ENCODE measurements at places on chromosomes 4 and X.

GRCh38 chr4:63589796-63590195 lies 819.5 kb downstream of the TECRL start:
- no peak for DNase-seq

DNA sequence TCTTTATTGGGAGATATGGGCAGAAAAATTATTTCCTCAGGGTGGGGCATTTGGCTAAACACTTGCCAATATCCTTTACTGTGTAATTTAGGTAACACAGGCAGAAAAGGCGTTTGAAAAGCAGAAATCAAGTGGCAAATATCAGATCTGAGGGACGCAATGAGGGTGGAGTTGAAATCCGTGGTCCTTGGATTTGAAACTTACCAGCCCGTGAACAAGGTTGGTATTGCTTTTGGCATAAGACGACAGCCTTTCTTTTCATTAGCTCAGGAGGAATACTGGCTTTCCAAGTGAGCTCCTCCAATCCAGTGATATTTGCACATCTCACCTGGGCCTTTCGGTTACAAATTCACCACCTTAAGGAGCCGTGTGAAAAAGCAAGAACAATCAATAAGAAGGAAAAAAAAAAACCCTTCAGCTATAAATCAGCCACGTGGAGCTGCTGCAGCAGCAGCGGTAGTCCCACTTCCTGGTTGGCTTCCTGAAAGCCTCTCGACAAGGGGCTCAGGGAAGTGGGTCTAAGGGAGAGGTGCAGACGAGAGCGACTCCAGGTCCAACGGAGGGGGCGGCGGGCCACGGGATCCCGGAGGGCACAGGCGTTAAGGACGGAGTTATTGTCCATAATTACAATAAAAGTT lies 734 bp upstream of the GALNT7 start:
- no peak for DNase-seq

DNA sequence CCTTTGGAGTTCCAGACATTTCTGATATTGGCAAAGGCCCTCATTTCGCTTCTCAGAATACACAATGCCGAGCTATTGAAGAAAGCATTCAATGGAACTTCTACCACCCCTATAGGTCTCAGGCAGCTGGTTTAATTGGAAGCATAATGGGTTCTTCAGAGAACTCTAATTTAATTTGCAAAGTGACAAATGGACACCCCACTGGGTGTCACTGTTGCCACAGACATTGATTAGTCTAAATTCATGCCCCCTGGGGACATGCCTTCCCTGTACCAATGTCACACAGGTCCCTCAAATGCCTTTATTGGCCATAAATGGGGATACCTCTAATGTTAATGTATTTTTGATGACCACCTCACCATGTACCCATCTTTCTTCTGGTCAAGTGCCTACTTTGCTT lies 22.9 kb upstream of the TMEM255A start:
- no peak for DNase-seq

DNA sequence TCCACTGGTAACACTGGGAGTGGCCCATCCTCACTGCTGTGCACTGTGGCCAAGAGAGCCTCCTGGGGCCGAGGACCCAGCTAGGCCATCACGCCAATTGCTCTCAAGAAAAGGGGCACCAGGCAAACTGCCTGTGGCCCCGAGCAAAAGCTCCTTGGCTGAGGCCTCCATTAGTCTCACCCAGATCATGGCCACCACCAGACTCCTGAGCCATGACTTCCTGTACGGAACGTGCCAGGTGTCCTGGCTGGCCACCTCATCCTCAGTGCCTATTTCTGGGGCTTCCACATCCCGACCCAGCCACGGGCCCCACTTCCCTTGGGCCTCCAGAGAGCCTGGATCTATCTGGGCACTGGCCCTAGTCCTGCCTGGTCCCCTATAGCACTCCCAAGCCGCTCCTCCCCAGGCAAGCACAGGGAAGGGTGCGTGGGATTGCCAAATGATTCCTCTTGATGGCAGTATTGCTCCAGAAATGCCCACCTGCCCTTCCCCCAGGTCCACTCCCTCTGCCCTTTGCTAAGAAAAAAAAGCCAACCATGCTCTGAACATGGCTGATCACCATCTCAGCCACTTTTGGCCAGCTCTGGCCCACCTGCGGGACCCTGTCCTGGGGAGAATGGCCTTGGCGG lies 212.6 kb upstream of the AGTR2 start:
- no peak for DNase-seq

DNA sequence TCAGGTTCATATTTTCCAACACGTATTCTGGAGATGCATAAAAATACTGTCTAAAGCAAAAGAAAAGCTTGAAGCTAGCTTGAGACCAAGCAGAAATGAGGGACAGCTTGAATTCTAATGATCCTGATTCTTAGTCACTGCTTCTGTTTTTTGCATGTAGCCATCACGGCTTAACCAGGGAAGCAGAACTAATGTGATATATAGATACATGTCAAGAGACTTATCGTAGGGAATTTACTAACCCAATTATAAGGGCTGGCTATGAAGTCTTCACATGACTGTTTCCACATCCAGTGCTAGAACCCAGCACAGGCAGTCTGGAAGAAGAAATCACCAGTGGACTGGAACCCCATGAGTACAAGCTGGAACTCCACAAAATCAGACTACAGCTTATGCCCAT lies 85.2 kb upstream of the SLIT2 start:
- DNase-seq: no peak

DNA sequence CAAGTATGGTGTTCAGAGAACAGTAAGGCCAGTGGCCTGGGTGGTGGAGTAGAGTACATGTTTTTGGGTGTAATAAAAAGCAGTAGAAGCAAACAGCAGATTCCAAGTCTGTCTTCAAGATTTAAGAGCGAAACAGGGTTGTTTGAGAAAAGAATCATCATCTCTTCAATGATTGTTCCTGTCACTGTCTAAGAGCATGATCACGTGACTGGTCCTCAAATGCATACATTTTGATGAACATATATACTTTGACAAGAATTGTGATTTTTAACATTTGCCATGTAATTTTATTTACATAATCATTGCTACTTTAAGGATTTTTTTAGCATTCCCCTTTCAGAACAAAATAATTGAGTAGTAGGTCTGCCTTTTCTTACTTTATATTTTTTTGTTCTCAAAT lies 252.6 kb upstream of the GPR101 start:
- no peak for DNase-seq

GRCh38 chr4:72430988-72431387 lies 138.0 kb downstream of the ADAMTS3 start:
- no peak for DNase-seq

- DNase-seq: no peak
These were observed 76.9 kb downstream of the RRAGB start for GRCh38 chrX:55794405-55794804.

DNA sequence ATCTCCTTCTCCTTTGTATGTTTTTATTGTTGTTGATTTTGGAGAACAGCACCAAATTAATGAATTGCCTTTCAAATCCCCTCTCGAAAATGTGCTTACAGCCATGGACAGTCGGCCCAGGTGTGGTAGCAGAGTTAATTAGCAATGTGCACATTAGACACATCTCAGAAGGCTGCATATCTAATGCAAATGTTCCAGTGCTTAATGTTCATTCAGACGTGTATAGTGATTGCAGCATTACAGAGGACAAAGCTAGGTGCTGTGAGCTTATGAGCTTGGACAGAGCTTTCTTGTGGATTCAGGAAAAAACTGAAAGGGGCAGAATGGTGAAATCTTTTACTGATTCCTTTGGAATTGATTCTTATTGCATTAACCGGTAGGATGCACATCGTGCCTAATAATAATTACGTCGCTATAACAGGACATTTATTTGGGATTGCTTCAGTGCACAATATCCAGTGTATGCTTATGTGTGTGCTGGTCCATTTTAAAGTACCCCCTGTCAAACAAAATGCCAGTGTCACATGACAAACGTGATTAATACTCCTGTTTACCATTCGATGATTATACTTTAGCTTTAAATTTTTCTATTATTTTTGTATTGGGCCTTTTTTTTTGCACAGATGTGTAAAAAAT lies 552.9 kb upstream of the EPHA5 start:
- no peak for DNase-seq

GRCh38 chrX:131226591-131226990 lies 62.5 kb downstream of the IGSF1 start:
- DNase-seq: no peak

GRCh38 chr4:140944572-140944971 lies 188.4 kb upstream of the TBC1D9 start:
- no peak for DNase-seq

GRCh38 chrX:107738768-107739167 lies 36.8 kb downstream of the TSC22D3 start:
- DNase-seq: no peak

GRCh38 chr4:54842226-54842625 lies 184.5 kb downstream of the KIT start:
- DNase-seq: no peak

- no peak for DNase-seq
These were observed 170.7 kb upstream of the SMARCAD1 start for GRCh38 chr4:94036964-94037363.

DNA sequence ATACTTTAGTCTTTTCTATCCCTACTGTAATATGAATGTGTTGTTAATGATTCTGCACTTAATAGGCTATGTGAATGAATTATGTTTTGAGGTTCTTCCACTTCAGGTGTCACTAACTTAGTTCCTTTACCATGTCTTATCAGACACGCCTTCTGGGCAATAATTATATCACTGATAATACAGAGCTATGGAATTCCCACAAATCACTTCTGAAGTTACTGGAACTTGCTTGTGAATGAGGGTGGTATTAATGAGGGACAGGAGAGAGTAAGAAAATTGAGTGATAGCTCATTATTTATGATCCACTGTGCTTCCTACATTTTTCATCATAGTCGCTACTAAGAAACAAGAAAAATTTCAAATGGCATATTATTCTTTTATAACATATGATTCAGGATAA lies 130.0 kb downstream of the PDLIM5 start:
- no peak for DNase-seq

GRCh38 chrX:31445542-31445941 lies 373.7 kb upstream of the FTHL17 start:
- no peak for DNase-seq

GRCh38 chr4:80206111-80206510 lies 8.8 kb downstream of the PRDM8 start:
- no peak for DNase-seq

DNA sequence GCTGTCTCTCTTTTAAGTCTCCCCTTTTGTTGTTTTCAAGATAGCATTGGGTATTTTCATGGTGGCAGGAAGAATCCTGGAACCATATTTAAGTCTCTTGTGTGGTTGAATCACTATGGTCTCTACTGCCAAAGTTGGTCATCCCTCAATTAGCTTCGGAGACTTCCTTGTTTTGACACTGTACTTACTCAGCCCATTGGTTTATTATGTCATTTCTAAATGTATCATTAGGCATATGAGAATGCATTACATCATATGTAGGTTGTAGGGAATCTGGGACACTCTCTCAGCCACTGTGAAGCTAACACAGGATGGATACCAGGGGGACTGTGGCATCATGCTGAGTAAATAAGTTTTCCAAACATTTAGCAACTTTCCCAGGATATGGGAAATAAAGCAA lies 211.8 kb downstream of the DTHD1 start:
- no peak for DNase-seq

DNA sequence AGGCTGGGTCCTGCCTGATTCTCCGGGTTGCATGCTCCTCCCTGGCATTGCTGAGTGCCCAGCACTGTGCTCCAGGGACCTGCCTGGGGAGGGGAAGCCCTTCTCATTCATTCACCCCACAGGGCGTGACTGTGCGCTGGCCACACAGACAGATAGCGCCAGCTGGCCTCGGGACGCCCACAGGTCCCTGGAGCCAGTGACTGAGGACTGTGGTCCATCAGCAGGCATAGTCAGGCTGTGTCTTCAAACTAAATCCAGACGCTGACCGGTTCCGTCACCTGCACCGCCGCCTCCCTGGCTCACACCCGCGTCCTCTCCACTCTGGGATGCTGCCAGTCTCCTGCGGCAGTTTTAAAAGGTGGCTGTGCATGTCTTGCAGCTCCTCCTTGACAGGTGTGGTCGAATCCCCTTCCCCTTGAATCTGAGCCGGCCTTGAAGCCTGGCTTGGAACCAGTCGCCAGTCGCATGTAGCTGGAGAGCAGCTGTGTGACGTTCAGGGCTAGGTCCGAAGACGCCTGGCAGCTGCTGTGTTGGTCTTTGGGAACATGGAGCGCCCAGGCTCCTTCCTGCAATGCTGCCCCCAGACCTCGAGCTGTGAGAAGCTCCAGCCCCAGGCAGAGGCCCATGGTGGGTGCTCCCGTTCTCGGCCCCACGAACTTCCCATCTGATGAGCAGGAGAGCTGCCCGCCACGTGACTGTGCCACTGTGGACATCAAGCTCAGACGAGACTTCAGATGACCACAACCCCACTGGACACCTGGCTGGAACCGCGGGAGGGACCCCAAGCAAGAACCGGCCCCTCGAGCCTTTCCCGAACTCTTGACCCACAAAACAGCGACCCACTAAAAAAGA lies 94.1 kb downstream of the ADRA2C start:
- DNase-seq: no peak

GRCh38 chr4:37023996-37024395 lies 220.5 kb upstream of the NWD2 start:
- DNase-seq: no peak

GRCh38 chr4:3413217-3413671 lies 28.5 kb upstream of the HGFAC start:
- no peak for DNase-seq

DNA sequence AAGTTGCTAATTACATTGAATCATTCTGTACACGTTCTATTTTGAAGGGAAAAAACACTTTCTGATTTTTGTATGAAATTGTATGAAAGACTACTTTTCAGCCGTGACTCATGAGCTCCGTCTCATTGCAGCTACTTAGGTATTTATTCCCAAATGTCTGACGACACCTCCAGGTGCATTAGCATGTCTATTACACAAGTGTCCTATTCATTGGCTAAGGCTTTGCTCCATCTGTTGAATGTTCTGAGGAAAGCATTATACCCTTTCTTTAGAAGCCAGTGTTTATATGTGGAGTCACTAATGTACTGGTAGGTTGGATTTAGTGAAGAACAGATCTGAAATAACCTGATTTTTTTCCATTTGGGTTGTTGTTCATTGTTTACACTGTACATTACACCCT lies 51.8 kb downstream of the MAP7D3 start:
- DNase-seq: no peak

GRCh38 chr4:48346594-48346993 lies 5.3 kb downstream of the SLAIN2 start:
- DNase-seq: no peak

DNA sequence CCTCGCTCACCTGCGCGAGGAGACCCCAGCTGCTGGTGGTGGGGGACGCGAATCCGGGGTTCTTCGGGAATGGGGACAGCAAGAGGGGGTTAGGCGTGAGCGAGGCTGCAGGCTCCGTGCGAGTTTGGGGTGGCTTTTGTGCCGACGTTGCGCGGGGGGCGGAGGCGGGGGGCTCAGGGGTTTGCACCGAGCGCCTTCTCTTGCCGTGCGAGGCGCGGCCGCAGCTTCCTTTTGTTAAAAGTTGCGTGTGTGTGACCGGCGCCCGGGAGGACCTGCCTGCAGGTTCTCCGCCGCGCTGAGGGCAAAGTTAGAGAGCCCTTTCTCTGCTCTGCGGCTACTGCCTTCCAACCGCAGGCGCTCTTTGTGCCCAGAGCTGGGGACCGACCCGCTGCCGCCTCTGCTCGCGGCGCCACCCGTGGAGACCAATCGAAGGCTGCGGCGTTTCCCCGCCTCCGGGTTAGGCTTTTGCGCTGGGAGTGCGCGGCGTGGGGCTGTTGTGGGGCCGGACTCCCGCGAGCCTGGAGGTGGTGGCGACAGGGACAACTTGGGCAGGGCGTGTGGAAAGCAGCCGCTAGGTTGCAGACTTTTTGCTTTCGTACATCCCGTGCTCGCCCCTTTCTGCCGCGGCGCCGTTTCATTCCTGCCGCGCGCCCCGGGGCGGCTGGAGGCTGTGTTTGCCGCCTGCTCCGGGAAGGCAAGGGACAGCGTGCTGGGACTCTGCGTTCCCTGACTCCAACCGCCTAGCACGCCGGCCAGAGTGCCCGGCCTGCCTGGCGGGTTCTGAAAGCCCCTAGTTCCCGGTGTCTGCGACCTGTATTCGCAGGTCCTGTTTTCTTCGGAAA lies 716 bp downstream of the KIT start:
- no peak for DNase-seq
